HuH-7 (cell line): ENCODE measurements at places on chromosomes 5 and 9.

- no peak for DNase-seq
These were observed 19.4 kb upstream of the UNC5A start for GRCh38 chr5:176790941-176791340.

DNA sequence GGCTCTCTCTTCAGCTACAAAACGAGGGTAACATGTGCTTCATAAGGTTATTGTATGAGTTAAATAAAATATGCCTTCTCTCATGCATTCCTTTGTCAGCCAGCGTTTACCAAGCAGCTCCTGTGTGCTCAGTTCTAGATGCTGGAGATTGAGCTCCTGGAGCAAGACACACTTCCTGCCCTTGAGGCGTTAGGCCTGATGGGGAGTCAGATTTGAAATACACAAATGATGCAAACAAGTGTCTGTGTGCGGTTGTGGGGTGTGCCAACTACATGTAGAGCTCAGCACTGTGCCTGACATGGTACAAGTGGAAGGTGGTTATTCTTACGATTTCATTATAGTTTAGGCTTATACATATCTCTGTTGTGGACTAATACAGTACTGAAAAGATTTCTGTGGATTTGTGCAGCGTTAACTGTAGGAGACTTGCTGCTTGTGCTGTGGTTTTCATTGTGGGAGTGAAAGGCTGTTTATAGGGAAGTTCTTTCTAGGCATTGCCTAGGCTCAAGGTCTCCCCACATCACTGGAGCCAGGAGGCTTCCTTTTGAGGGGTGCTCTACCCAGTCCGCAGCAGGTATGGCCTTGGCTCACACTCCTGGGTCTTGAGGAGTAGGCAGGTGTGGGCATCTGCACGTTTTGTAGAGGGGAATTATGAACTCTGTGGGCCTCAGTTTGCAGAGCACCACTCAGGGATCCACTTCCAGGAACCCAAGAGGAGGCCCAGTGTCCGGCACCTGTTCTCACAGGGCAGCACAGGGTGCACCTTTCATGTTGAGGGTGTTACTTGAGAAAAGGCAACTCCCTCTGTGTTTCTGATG lies 39.8 kb upstream of the ANGPTL2 start:
- no peak for DNase-seq

GRCh38 chr5:72005671-72006070 lies 101.6 kb upstream of the MAP1B start:
- no peak for DNase-seq

- peak; percentile 6 for DNase-seq
These were observed 77.8 kb upstream of the SHISAL2B start for GRCh38 chr5:64612344-64612961.

DNA sequence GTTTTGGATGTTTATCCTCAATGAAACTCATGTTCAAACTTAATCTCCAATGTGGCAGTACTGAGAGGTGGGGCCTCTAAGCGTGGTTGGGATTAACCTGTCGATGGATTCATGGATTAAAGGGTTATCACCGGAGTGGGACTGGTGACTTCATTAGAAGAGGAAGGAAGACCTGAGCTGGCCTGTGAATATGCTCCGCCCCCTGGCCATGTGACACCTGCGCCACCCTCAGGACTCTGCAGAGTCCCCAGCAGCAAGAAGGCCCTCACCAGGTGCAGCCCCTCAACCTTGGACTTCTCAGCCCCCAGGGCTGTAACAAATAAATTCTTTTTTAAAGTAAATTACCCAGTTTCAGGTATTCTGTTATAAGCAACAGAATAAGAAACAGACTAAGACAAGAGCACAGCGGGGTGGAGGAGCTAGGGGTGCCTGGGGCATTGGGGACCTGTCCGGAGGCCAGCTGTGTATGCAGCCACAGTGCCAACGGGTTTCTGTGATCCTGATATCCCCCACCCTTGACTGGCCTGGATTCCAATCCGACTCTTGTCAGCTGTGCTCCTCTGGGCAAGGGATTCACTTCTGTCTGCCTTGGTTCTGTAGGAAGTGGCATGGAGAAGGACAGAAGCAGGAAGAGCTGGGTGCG lies 3.2 kb upstream of the MAPK9 start:
- no peak for DNase-seq

- no peak for DNase-seq
These were observed 75.0 kb upstream of the SLC1A3 start for GRCh38 chr5:36531401-36531800.

GRCh38 chr5:11579351-11579750 lies 324.9 kb downstream of the CTNND2 start:
- no peak for DNase-seq

GRCh38 chr5:87094833-87095232 lies 172.8 kb upstream of the RASA1 start:
- DNase-seq = no peak

GRCh38 chr5:14503017-14503680 lies 78.4 kb upstream of the OTULINL start:
- DNase-seq = no peak
